Right kidney (tissue), 9 donors: ENCODE measurements at places on chromosomes 7 and 10.

DNA sequence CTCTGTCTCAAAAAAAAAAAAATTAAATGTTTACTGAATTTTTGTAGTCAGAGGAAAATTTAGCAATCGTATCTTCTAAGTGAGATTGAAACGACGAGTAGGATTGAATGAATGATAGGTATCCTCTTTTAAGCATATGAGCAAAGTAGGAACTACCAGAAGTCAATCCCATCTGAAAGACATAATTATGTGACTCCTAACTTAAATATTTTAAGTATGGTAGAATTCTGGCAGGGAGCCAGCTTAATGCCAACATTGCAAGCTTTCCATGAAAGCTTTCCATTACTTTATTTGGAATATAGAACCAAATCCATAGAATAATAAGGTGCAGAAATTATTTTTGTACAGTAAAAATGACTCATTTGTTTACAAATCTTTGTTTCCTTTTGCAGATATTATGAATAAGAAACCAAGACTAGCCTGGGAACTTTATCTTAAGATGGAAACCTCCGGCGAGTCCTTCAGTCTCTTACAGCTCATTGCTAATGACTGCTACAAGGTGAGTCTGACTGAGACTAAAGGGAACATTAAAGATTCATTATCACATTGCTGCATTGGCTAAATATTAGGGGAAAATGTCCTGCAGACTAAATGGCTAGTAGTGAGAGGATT lies 50.2 kb upstream of the UBN2 start:
- no peak for DNase-seq

- no peak for DNase-seq
Measured at GRCh38 chr7:122070062-122070461, 74.0 kb downstream of the AASS start.

DNA sequence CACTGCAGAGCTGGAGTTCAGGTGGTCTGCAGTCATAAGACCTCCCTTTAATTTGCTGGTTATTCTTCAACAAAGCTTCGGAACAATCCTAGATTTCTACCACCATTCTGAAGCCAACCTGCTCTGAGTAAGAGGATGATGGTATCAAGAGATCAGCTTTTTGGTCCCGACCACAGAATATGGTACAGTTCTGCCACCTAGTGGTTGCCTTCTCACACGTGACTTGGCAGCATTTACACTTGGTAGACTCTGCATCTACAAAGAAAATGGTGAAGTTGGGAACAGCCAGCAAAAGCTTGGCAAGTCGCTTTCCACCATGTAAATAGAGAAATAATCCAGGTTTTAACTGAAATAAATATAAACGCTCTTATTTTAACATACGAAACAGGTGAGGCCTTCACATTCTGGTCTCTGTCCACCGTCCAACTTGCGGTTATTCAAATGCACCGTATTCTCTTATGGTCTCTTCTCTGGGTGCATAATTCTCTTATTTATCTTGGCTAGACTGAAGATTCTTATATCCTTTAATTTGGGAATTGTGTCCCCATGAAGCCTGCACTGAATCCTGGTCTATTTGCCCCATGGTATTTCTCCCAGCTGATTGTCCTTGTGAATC lies 173.9 kb upstream of the GRM3 start:
- peak; percentile 28 for DNase-seq

GRCh38 chr7:96322373-96322695 lies 436 bp upstream of the SLC25A13 start:
- DNase-seq: no peak

- no peak for DNase-seq
Measured at GRCh38 chr7:44131173-44132029, 8.1 kb upstream of the POLD2 start.

DNA sequence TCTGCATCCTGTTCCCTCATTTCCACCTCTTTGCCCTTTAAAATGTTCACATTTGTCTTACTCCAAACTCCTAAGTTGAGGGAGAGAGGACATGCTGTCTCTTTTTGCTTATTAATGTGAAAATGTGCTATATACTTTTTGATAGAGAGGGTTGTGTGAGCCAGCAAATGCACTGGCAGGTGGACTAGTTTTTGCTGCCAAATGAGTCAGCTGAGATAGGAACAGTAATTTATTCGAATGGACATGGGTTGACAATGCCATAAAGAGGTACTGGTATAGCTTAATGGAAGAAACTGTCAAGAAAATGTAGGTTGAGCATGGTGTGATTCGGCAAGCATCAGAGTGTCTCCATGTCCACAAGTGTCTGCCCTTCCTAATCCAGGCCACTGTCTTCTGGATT lies 9.2 kb upstream of the TRUB1 start:
- no peak for DNase-seq

DNA sequence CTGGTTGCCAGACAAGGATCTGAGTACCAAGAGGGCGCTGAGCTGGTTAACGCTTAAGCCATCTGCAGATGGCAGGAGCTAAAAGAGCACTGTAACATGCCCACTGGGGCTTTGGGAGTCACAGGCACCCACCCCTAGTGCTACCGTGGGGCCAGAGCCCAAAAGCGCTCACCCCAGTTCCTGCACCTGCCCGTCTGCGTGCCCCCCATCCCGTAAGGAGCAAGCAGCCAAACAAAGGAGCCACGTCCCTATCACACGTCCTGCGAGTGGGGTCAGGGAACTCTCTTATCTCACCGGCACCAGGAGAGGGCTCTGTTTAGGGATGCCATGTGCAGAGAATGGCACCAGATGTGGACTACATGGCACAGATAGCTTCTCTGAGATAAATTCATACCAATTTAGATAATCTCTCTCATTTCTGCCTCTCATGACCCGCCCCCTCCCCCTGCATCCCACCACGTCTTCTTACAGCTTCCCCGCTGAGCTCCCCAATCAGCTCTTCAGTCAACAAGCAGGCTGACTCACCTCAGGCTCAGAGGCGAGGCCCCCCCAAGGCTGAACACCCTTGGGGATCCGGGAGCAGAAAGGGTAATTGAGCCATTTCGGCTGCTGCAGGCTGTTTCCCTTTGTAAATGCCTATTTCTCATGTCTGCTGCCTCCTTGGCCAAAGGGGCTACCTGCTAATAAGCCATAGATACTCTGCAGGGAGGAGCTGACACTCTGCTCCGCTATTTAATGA lies 235.7 kb downstream of the GRID1 start:
- DNase-seq: no peak

- peak; percentile 11 for DNase-seq
Measured at GRCh38 chr7:31443457-31443856, 70.4 kb upstream of the ITPRID1 start.

- DNase-seq: peak; percentile 12
Measured at GRCh38 chr7:129238546-129238945, 13.7 kb downstream of the AHCYL2 start.

GRCh38 chr10:62735464-62736167 lies 68.9 kb upstream of the ADO start:
- no peak for DNase-seq

- DNase-seq: no peak
Measured at GRCh38 chr10:90319188-90319914, 538.5 kb downstream of the HTR7 start.

DNA sequence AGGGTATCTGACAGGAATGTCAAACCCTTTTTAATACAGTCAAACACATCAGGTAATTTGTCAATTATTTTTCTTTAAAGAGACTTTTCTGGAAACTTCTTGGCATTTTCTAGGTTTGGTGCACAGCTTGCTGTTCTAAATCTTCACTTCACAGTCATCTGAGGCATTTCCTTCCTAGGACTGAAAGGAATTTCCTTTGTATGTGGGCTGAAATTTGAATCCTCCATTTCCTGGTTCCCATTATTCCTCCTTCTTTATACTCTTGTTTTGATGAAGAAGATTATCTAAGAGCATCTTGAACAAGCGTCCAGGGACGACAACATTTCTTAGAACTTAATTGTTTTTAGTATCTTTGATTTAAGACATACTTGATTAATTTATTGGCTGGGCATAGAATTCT lies 24.9 kb downstream of the CALD1 start:
- DNase-seq: no peak

- no peak for DNase-seq
Measured at GRCh38 chr7:30764030-30764975, 6.9 kb upstream of the MINDY4 start.

DNA sequence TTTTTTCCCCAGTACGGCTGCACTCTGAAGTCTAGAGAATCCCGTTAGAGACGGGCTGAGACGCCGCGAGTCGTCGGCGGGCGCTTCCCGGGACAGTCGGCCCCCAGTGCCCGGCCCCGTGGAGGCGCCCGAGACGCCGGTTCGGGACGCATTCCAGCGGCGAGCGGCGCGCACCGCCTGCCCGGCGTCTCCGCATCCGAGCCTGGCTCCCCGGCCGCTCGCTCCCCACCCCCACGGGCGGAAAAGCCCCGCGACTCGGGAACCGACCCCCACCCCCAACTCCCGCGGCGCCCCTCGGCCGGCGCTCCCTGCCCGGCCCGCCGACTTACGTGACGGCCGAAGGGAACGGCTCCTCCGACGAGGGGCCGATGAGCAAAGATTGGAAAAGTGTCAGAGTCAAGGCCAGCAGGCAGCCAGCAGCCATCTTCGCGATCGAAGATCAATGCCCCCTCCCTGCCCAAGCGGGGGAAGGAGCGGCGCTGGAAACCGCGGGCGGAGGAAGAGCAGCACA lies 486 bp downstream of the CACNA2D1 start:
- DNase-seq: peak; percentile 91

DNA sequence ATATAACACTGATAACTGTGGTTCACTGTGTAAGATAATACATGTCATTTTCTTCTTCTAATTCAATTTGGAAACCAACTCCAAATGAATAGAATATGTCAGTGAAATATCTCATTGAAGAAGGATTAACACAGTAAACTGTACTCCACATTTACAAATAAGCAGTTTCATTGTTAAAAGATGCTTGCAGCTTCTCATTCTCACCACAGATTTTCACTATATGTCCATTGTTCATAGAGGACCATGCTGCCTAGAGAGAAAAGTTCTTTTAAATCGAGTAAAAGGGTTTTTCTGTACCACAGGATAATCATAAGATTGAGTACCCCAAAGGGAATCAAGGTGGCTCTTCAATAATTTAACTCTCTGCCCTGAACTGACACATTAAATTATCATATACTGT lies 165.5 kb downstream of the LRRN3 start:
- DNase-seq: no peak

- DNase-seq: no peak
Measured at GRCh38 chr7:99788554-99788953, 4.6 kb upstream of the CYP3A4 start.

- DNase-seq: peak; percentile 51
Measured at GRCh38 chr10:35635576-35635975, 6.5 kb downstream of the FZD8 start.

DNA sequence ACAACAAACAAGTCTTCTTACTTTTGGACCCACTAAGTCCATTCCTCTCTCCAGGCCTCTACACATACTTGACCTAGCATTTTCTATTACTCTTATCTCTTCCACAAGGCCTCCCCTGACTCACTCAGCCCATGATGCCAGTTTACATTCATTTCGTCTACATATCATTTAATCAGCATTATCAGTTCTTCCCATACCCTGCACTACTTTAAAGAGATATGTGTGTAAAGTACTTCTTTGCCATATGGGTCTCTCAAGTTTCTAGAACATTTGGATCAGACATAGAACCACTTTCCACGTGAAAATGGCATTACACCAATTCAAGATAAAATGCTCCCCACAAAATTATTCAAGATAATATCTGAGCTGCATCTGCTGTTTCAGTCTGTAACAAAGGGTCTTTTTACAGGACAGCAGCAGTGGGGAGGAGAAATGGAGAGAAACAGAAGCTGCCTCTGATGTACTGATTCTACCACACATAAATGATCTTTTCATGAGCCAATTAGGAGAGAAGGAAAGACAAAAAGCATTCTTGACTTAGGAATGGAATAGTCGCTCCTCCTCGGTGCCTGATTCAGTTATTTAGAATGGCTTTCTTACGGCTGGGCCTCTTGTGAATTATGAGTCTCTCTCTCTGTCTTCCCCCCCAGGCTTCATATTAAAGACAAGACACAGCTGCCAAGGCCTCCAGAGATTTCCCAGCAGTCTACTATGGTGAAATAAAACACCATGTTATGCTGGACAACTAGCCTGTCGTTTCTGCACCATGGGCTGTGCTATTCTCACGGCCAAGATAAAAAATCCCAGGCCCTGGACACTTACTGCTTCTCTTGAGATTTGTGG lies 46.9 kb upstream of the SEPTIN7 start:
- peak; percentile 48 for DNase-seq

DNA sequence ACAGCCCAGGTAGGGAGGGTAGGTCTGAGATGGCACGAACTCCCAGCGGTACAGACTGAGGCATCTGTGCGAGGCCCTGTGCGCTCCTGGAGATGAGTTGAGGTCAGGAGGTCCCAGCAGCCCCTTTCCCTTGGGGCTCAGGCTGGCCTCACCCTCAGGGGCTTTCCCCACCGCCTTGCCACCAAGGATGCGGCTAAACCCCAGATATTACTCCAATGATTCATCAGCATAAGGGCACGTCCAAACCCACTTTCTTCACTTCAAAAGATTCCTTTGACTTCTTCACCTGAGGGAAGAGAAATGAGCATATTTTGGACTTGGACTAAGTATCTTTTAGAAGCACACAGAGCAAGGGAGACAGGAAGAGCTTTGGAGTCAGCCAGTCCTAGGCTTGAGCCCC lies 20.3 kb downstream of the UROS start:
- DNase-seq: no peak

DNA sequence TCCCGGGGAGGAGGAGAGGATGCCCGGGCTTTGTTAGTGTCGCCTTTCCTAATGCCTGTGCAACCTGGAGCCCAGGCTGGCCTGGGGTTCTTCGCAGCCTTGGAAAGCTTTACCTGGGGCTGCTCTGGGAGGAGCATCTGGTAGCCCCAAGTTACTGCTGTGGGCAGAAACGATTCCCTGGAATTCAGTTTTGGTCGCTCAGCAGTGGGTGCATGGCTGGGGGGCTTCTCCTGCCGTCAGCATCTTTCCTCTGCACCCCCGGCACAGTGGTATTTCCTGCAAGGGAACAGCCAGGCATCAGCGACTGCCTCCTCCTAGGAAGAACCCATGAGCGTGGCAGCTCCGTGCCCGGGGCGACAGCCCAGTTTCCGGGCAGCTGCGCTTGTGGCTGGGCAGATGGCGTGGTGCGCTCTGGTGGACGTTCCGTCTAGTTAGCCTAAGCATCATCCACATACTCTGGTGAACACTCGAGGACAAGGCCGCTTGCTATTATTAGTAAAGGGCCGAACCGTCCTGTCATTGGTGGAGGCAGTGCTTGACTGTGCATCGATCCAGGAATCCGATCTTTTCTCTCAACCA lies 107.0 kb upstream of the BTBD16 start:
- DNase-seq: peak; percentile 84

- no peak for DNase-seq
Measured at GRCh38 chr10:98424295-98425254, 9.6 kb upstream of the PYROXD2 start.

DNA sequence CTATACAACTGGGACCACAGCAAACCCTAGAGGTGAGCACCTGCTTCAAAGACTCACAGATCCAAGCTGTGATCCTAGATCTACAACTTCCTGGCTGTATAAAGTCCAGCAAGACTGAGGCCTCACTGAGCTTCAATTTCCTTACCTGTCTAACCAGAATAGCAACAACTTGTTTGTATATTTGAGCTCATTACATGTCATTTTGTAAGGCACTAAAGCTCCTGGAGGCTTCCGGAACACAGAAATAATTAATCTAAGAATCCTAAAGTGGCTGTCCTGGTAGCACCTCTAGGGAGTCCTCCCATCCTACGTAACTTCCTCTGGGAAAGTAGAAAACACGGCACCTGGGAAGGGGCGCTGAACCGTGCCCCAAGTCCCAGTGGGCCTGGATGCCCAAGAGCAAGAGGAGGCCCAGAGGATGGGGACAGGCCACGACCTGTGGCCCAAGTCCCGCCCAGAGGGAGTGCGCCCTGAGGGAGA lies 39.4 kb downstream of the HK1 start:
- DNase-seq: no peak
